ENCODE measurements at places on chromosomes 7 and 10.

- DNase-seq: no peak
These were observed 325.6 kb downstream of the PHTF2 start for GRCh38 chr7:78124216-78124615.

- no peak for DNase-seq
These were observed 319.5 kb downstream of the PLXNA4 start for GRCh38 chr7:132256721-132257212.

- DNase-seq: no peak
These were observed 460.5 kb downstream of the PLXNA4 start for GRCh38 chr7:132115758-132116157.

DNA sequence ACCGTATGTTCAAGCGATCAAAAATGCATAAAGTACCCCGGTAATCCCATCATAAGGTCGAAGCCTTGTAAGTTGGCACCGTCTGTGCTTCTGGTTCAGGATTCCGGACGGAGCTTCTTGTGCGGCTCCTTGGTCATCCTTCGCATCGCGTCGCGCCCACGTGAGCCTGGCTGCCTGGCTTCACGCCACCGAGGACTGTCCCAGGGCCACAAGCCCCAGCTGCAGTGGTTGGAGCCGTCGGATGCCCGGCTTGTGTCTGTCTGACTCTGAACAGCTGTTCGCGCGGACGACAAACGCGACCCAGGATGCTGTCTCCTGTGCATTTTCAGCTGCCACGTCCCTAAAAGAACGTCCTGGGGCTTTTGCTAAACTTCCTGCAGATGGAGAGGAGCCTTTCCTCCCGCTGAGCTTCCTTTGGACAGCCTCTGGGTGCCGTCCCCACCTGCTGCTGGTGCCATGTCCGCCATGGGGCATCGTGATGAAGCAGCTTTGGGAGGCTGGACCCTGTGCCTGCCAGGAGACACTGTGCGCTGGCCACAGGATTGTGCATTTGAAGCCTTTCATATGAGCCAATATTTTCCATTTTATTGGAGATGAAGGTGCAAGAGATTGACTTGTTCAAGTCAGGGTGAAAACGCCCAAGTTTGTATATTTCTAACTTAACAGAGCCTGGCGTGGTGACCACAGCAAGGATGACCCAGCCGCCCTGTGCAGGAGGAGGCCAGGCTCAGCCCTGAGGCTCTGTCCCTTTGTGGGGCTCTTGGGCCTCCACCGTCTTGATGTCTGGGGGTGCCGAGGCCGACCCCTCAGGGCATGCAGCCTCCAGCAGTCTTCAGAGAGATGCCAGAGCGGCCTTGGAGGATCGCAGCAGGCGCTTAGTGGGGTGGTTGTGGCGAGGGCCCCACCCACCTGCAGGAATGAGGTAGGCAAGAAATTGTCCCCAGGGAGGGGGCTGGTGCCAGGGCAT lies 6.7 kb upstream of the JAKMIP3 start:
- DNase-seq: no peak
